Heart right ventricle (tissue), 16 donors: ENCODE measurements at places on chromosomes 2 and 18. TPM values are rescaled to one million over a fixed set of nuclear protein-coding genes. Genes with fewer than 3 reads are reported as not detected.

GRCh38 chr2:168145426-168146310 is 101.7 kb downstream of the STK39 start:
- no peak for DNase-seq

GRCh38 chr2:74063486-74063885 is 78.8 kb downstream of the TET3 start:
- no peak for DNase-seq

ADD2 gene
- 1.6 TPM for total RNA-seq

- DNase-seq, result no peak
Measured at GRCh38 chr2:195124391-195125079, 532.5 kb upstream of the SLC39A10 start.

GRCh38 chr18:47832348-47832747 is 98.1 kb downstream of the SMAD2 start:
- no peak for DNase-seq

DNA sequence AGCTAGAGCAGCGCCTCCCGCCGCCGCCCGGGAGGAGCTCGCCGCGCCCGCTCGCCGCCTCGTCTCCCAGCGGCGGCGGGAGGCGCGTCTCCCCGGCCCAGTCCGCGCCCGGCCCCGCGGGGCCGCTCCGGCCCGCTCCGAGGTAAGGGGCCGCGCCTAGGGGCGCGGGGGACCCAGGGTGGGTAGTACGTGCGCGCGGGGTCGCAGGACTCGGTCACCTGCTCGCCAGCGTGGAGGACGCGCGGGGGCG is 259 bp downstream of the NPAS2 start:
- no peak for DNase-seq

LIPG gene
- total RNA-seq, result 0.14 TPM

DNA sequence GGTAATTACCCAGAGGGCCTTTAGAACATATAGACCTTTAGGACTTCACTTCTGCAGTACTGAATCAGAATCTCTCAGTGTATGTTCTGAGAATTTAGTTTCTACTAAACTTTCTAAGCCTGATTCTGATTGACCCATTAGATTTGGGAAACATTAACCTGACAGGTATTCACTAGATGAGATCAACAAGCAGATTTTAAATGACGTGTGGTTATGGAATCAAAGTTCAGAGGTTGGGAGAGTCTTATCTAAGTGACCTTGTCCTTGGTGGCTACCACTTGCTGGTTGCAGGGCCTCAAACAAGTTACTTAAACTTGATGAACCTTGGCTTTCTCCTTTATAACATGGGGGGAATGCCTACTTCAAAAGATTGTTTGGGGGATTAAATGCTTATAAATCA is 198.7 kb downstream of the PDE11A start:
- DNase-seq, result no peak

DNA sequence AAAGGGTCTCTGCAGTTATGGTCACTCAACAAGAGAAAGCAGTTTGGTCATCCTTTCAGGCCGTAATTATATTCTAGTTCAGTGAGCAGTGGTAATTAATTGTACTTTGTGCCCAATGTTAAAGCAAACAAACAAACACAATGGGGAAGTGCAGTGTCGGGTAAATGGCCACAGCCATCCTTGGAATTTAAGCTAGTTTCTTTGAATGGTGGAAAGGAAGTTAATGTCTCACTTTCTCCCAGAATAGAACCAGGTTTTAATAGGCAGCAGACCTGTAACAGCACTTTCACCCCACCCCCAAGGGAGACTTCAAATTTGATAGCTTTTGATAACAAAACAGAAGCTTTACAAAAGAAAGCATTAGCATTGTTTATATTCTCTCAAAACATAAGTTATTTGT is 20.0 kb upstream of the ITGAV start:
- DNase-seq, result no peak

- DNase-seq, result no peak
Measured at GRCh38 chr2:104929663-104930062, 75.7 kb downstream of the POU3F3 start.

DNA sequence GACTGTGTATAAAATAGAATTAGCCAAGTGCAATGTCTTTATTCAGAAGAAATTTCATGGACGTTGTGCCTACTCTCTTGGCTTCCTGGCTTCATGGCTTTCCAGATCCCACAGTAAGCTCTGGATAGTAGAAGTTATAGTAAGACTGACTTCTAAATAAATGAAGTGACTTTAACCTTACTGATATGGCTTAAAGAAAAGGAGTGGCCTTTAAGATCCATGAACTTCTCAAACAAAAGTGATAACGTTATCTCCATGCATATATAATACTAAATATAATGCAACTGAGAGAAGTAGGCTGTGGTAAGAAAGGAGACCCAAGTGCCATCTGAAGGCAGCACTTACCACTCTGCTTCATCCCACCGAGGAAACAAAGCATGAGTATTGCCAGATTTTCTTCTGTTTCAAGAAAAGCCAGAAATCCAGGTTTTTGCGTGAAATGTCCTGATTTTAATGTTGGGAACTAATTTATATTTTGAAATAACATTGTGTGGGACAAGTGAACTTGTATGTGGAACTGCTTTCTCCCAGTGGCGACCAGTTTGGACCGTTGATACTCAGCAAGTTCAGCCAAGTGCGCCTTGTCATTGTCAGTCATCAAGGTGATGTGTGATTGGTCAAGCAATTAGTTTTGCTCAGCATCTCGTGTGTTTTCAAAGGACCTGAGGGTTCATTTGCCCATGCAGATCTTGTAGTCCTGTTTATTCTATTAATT is 13.9 kb upstream of the IL37 start:
- no peak for DNase-seq

- no peak for DNase-seq
Measured at GRCh38 chr18:10519366-10519765, 6.5 kb upstream of the NAPG start.

DNA sequence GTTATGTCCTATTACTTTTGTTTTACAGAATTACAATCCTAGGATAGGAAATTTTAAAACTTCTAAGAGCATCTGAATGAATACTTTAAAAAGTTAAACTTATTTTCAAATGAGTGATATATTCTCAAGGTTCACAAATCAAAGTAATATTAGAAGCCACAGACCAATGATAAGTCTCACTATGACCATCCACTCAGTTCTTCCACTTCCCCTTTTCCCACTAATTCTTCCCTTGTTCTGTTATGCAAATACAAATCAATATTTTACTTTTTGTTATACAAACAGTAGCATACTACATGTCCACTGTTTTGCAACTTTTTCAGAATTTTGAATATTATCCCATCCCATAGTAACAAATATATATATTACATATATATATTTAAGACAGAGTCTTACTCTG is 20.2 kb downstream of the USP37 start:
- DNase-seq, result no peak

MYOM1 gene
- 1,037 TPM for total RNA-seq

TXNDC2 gene
- total RNA-seq, result not detected

GRCh38 chr2:179238027-179238426 is 26.6 kb downstream of the SESTD1 start:
- no peak for DNase-seq
